ENCODE measurements at places on chromosomes 12 and 14. TPM values are rescaled to one million over a fixed set of nuclear protein-coding genes. Genes with fewer than 3 reads are reported as not detected.

NELL2 gene
- 16.9 TPM for total RNA-seq

- H3K36me3 ChIP-seq: no peaks in the 10 kb centered on the region
- DNase-seq: no peak
- no peaks in the 10 kb centered on the region for H3K27me3 ChIP-seq
- no peaks in the 10 kb centered on the region for H3K4me1 ChIP-seq
Observed at GRCh38 chr12:111066744-111067437, 146.5 kb upstream of the MYL2 start.

DNA sequence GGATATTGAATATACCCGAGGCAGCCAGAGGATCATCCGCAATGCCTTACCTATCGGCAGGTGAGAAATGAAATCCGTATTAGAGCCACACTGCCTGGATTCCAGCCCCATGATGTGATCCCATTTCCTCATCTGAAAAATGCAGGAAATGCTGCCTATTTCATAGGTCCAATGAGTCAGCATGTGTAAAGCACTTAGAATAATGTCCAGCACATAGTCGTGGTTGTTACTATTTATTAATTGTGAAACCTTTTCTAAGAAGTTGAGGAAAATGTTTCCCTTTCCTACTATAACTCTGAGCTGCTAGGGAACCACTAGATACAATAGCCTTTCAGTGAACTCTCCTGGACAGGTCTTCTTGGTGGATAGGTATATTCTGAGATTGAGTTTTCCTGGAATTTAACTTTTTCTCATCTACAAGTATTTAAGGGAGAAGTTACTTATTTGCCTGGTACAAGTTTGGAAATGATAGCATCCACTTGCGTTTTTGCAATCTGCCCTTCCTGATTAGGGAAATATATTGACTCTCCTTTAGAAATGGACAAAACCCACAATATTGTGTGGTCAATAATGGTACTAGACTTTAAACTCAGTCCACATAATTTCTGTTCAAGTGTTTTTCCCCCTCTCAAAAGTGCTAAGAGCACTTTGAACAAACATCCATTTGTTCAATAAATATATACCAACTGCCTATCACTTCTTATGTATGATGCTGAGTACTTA is 12.2 kb downstream of the POLR3B start:
- H3K4me3 ChIP-seq: no peak overlapping the region
- H3K27ac ChIP-seq: no peak overlapping the region
- no peak for DNase-seq
- no peaks in the 10 kb centered on the region for H3K27me3 ChIP-seq

- H3K27me3 ChIP-seq: no peaks in the 10 kb centered on the region
- H3K36me3 ChIP-seq: no peaks in the 10 kb centered on the region
- no peak overlapping the region for H3K27ac ChIP-seq
- peaks cover 97% of the 10 kb centered on the region for H3K4me1 ChIP-seq
- DNase-seq: no peak
Observed at GRCh38 chr12:777550-778047, 25.2 kb downstream of the WNK1 start.

DNA sequence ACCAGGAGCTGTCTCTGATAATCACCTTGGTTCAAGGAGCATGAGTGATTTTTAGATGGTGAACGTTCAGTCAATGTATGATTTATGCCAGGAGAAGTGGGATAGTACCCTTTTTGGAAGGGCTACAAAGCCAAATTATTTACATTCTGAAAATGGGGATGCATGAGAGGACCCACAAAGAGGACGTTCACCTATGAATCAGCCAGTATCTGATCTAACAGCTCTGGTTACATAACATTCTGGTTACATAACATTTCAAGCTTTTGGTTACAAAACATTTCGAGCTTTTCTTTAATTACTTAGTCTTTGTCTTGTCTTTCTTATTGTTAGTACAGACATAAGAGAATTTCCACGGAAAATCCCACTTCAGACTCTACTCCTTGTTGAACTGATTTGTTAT is 68.8 kb downstream of the SLCO1A2 start:
- H3K4me3 ChIP-seq: no peak overlapping the region
- no peaks in the 10 kb centered on the region for H3K36me3 ChIP-seq
- no peak overlapping the region for H3K27ac ChIP-seq
- DNase-seq: no peak
- no peaks in the 10 kb centered on the region for H3K4me1 ChIP-seq
- H3K27me3 ChIP-seq: no peaks in the 10 kb centered on the region

Data from vagina (tissue), 2 donors.